Renal pelvis (tissue), 12 donors: ENCODE measurements at places on chromosomes 5 and 9. TPM values are rescaled to one million over a fixed set of nuclear protein-coding genes. Genes with fewer than 3 reads are reported as not detected.

GRCh38 chr9:22452415-22453010, 5.9 kb downstream of the DMRTA1 start:
- no peak for DNase-seq

DNA sequence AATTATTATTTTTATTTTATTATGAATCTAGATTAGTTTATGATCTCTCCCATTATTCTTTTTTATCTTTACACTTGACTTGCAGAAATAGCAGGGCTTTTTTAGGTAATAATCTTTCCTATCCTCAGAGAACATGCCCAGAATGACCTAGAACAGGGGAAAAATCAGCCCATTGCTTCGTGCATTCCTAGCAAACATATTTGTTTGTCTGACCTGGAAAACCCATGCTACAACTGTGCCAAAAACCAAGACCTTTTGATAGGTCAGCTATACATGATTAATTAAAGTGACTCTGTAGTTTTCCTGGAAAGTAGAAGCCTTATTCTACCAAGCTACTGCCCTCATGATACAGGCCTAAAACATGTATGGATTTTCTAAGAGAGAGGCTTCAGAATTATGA, 24.1 kb upstream of the CCDC112 start:
- DNase-seq = no peak

- DNase-seq = no peak
These were observed 75.9 kb downstream of the ACER2 start for GRCh38 chr9:19484699-19485098.

- DNase-seq = no peak
These were observed 10.2 kb upstream of the GLT6D1 start for GRCh38 chr9:135649508-135649907.

DNA sequence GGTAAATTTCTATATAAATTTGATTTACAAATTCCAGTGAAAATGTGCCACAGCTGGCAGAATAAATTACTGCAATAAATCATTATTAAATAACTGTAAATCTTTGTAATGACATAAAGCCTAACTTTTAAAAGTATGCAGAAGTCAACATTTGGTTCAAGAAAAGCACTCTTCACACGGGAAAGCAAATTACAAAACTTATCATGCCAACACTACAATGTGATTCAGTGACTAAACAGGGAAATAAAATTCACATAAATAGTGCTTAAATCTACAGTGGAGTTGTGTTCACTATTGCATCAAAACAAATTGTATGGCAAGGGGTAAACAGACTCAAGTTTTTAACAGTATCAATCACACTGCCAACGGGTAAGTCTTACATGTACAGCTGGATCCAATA, 117.2 kb downstream of the BNC2 start:
- no peak for DNase-seq

DNA sequence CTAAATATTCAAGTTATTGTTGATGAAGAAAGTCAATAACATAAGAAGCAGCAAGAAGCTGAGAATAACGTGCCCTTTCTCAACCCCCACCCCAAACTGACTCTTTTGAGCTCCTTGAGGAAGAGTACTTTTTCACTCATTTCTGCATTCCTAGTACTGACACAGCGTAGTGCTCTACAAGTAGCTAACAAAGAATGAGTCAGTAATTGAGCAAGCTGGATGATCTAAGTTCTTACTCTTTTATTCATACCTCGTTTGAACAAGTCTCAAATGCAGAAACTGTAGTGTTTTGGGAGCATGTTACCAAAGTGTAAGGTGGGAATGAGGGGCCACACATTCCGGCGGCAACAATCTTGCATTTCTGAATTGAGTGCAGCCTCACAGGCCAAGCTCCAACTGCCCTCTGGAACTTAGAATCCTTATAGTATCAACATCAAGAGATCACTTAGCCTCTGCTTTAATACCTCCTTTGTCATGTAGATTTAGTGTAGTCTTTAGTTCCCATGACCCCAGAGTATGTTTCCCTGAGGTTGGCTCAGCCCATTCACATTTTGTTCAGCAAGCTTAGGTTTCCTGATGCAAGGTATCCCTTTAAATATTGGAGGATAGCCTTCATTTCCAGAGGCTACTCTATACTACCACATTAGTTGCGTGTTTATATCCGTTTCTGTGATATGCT, 152.0 kb downstream of the PRR16 start:
- DNase-seq = no peak

GRCh38 chr9:133861086-133861485, 122.9 kb upstream of the SARDH start:
- no peak for DNase-seq

DNA sequence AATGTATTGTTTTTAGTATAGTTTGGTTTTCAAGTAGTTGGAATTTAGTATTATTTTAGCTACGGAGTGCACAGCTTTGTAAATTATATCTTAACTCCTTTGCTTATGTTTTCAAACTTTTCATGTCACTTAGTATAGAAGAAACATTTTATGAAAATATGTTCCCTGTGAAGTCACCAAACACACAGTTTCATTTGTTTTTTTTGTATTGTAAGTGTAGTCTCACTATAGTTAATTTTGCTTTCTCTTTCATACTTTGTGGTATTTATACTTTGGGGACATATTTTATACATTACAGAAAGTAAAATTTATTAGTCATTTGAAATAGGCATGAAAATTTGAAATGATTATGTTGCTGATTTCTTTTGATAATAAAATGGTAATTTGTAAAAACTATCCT, 5.0 kb downstream of the CHSY3 start:
- no peak for DNase-seq

Gene EGR1
- 43.5 TPM for polyA plus RNA-seq

Gene BAAT
- polyA plus RNA-seq = 0.47 TPM

Gene DIPK1B
- 34.3 TPM for polyA plus RNA-seq

Gene SYNPO
- polyA plus RNA-seq = 111 TPM

Gene CYLC2
- not detected for polyA plus RNA-seq

Gene ENHO
- 2.5 TPM for polyA plus RNA-seq
